ENCODE measurements at places on chromosomes 6 and 20.

- no peak for DNase-seq
Measured at GRCh38 chr20:24827603-24828295, 121.3 kb upstream of the CST7 start.

DNA sequence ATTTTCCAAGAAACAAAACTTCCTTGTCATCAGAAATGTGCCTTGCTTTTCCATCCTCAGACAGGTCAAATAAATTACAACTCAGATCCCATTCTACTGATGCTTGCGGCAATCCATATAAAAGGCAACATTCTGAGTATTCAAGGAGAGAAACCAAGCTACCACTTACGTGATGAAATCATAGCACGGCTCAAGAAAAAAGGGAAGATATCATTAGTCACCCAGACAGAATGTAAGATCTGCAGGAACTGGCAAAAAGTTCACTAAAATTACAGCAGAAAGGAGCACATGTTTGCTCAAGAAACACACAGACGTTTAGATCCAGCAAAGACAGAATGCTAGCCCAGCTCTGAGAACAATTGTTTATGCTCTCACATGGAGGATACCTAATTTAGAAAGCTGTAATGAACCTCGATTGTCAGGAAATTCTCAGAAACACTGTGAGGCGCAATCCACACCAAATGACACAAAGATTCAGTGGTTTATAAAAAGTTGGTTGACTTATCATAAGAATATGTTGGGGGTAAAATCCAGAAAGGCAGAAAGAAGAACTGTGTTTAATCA is 304.2 kb downstream of the ADGRG6 start:
- no peak for DNase-seq

DNA sequence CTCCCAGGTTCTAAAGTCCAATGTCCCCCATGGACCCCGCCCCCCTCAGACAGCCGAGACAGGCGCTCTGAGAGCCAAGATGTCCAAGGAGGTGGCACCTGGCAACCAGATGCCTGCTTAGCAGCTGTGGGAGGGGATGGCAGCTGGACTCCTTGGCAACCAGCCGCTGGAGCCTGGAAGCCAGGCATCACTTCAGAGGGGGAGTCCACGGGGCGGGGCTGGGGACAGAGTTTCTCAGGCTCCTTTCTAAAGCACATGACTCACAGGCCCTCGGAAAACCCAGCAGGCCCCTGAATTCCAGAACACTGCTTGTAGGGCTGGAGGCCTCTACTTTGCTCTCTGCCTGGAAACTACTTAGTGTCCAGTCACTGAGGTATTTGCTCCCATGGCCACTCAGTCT is 51.5 kb downstream of the PREX1 start:
- no peak for DNase-seq

- no peak for DNase-seq
Measured at GRCh38 chr20:47054945-47055344, 160.3 kb downstream of the EYA2 start.

- no peak for DNase-seq
Measured at GRCh38 chr20:41072915-41073314, 44.3 kb downstream of the TOP1 start.

DNA sequence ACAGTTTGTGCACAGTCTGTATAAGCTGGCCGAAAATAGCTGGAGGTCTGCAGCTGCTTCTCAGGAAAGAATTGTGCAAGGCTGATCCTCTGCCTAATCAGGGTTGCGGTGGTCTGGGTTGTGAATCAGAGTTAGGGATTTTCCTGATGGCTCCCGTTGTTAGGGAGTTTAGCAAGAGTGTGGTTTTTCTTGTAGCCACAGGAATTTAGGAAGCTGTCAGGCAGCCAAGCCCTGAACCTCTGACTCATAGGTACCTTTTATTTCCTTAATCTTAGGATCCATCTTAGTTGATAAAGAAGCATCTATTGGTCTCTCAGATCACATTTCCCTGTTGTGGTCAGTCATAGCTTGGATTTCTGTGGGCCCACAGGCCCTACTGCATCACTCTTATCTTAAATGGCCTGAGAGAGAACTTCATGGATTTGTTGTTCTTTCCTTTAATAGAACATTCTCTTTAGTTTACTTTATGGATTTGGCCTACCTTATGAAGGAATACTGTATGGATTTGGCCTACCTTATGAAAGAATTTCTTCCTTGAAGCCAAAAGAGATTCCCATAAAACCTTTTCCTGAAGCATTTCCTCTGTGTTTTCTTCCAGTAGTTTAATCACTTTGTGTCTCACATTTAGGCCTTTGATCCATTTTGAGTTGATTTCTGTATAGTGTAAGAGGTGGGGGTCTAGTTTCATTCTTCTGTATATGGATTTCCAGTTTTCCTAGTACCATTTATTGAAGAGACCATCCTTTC is 10.3 kb downstream of the KIF25 start:
- peak; percentile 35 for DNase-seq

DNA sequence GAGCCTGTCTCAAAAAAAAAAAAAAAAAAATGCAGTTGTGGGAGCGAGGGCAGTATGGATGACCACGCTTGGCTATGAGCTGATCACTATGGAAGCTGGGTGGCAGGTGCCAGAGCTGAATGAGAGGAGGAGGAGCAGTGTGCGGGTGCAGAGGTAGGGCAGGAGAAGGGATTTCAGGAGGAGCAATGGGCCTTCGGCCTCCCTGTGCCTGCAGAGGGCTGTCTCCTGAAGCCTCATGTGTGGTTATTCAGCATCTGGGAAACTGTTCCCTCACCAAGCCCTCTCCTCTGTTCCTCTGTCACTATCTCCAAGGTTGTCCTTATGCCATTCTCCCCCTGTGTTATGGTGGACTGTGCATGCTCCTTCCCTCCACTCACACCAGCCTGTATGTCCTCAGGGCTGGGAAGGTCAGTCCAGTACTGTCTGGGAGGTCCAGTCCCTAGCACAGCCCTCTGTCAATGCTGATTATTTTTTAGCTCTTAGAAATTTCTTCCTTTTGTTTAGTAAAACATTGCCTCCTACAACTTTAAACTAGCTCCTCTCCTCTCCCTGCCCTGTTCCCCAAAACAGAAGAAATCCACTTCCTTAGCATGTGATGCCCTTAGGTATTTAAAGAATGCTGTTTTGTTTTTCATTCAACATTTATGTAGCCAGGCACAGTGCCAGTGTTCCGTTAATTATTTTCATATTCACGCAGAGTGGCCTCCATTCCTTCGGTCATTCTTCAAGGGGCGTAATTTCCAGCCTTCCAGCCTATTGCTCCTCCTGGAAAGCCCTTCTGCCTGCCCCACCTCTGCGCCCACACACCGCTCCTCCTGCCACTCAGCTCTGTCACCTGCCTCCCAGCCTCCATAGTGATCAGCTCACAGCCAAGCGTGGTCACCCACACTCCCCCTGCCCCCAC is 48.9 kb downstream of the CNBD2 start:
- DNase-seq = no peak

- DNase-seq = no peak
Measured at GRCh38 chr6:99152347-99152643, 197.2 kb downstream of the FAXC start.

DNA sequence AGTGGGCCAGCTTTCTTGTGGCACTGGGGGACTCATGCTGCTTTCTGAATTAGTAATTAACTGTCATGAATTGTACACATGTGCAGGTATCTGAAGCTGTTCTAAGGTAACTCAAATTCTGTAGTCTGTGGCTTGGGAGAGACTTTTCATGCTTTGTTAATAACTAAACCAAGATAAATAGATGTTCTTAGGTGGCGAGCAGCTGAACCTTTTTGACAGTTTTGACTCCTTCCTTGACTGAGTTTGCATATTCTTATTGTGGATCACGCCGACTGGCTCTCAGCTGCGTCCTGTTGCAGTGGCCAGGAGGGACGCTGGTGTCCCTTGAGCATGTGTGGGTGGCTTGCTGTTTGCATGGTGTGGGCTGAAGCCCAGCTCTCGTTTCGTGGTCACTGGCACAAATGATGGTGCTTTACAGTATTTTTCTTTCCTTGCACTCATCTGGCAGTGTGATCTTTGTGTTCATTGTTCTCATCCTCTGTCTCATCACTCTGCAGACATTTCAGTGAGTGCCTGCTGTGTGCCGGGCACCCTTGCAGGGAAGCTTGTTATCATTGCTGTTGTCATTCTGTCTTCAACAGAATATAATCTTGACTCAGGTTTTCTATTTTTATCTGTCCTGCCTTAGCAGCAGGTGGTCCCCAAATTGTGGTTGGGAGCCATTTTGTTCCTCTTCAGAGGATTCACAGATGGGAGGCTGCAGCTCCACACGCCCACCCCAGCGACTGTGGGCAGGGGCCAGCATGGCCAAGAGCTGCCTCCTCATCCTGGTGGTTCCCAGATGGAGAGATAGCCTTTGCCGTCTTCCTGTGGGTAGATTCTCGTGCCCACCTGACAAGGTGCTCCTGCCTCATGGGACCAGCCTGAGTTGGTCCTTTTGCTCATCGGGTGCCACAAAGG is 39.6 kb downstream of the DUSP22 start:
- DNase-seq = no peak

DNA sequence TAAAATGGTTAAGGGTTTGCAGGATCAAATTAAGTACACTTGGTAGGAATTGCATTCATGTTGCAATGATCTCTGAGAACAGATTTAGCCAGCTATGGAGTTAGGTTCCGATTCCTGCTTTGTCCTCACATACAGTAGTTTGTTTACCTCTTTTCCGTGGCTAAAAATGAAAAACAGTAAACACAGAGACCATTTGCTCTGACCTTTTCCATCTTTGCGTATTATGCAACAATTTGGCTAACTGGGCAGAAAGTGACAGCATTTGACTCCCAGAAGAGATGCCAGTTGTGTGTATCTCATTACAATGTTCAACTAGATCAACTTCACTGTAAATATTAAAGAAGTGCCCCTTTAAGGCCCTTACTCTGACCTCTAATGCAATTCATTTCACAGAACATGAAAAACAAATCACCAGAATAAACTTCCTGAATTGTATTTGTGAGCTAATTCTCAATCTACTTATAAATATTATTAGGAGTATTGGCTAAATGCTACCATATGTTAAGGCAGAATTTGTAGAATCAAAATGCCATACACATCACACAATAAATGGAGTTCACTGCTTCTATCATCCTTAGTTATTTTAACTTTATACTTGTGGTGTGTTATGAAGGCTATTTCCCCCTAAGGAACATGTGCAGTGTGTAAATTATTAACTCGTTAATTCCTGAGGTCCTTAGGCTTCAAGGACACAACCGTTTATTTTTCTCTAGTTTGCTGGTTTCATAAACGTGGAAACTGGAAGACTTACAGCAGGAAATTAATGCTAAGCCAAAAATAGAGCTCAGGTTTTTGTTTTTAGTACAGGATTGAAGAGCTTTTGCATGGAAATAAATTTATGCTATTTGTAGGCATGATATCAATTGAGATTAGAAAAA is 380.7 kb upstream of the CITED2 start:
- DNase-seq = no peak

DNA sequence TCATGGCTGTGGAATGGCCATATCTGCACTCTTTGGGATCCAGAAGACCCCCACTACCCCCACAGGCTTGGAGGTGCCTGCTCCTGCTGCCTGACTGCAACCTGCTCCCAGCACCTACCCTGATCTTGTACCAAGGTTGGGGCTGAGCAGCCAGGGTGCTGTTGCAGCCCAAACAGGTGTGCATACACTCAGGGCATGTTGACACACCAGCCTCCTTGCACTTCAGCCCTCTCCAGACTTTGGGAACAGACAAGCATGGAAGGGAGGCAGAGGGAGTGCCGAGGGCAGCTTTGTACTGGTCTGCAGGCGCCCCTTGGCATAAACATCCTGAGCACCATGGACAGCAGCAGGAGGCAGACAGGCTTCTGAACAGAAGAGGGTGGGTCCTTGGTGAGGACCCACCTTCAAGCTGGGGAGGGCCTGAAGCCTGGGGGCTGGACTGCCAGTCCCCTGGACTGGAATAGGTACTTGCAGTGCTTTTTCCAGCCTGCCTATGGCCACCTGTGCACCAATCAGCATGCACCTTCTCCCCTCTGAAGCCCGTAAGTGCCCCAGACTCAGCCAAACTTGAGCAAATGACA is 1675.8 kb downstream of the HACE1 start:
- DNase-seq = no peak

- DNase-seq = no peak
Measured at GRCh38 chr20:63068711-63069367, 62.1 kb upstream of the BHLHE23 start.

- no peak for DNase-seq
Measured at GRCh38 chr6:165705941-165706340, 42.9 kb upstream of the PDE10A start.

Data from NCI-H1048 (cell line).